ENCODE measurements at places on chromosomes 12 and 14.

GRCh38 chr12:130226771-130227170, 64.5 kb downstream of the FZD10 start:
- no peak for DNase-seq

- no peak for DNase-seq
Observed at GRCh38 chr12:85325442-85325841, 45.4 kb downstream of the ALX1 start.

- no peak for DNase-seq
Observed at GRCh38 chr14:75977582-75977943, 4.2 kb downstream of the TGFB3 start.

GRCh38 chr14:72818998-72819397, 74.9 kb downstream of the DPF3 start:
- no peak for DNase-seq

GRCh38 chr14:78997811-78998210, 827.6 kb downstream of the NRXN3 start:
- DNase-seq = peak; percentile 85

GRCh38 chr12:53252349-53252916, 15.7 kb upstream of the ESPL1 start:
- DNase-seq = peak; percentile 24

GRCh38 chr12:21992823-21993222, 51.6 kb upstream of the ABCC9 start:
- DNase-seq = peak; percentile 46

DNA sequence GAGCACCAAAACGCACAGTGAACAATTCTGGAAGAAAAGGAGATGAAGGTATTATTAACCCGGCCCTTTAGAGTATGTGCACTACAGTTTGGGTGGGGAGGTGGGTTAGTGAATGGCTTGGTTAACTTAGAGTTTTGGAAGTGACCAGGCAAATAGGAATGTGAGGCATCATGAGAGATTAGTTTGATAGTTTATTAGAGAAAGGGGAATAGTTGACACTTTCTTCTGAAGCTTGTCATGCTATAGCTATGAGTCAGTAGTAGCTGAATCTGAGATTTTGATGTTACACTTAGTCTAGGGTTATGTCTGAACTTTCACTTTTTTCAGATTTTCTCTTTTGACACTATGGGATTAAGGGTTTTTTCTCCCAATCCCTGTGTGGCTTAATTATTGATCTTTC, 567.2 kb downstream of the SNAPC1 start:
- DNase-seq = peak; percentile 4

DNA sequence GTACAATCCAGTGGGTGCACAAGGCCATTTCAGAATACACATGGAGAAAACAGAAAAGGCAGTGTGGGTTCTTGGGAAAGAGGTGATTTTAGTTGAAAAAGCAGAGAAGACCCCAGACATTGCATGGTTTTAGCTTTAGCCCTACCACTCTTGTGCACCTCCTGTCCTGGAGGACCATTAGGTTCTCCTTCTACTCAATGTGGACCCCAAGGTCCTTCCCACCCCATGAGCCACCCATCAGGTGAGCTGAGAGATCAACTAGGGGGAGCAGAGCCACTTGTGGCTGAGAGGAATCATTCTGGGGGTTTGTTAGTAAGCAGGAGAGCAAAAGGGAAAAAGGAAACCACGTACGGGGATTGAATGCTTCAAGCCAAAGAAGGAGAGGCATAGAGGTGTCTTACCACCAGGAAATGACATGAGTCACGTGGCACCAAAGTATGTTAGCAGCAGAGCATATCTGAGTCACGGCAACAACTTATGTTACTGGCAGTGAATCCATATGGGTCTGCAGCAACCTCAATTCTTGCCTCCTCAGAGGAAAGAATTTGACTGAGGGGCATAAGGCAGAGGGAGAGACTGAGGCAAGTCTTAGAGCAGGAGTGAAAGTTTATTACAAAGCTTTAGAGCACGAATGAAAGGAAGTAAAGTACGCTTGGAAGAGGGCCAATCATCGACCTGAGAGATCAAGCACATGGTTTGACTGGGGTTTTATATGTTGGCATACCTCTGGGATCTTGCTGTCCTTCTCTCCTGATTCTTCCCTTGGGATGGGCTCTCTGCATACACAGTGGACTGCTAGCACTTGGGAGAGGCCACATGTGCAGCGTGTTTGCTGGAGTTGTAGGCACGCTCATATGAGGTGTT, 73.9 kb downstream of the HSD17B6 start:
- DNase-seq = peak; percentile 74

DNA sequence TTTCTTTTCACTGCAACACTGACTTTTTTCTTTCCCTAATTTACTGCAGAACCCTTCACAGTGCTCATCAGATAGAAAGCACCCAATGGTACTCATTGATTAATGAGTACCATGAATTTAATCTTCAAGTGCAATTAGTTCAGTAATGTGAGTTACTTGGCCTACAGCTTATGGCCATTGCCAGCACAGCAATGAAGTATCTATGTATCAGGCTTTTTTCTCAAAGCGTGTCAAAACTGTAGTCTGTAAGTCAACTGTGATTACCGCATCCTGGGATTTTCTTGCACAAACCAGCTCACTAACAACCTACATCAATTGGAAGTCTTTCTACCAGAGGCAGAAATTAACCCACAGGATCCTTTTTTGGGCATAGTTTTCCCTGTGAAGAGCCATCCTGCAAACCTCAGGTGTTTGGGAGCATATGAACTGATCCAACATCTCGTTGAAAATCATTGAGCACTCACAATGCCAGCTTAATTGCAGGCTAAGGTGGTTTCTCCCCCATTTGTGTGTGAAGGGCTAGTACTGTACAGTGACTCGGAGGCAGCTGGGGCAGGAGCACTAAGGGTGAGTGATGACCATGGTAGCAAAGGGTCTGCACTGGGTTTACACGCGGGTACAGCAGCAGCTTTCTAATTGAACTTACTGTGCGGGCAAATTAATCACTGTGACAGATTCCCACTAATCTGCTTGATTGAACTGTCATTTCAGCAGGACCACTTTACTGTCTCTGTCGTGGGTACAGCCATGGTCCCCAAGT, 619.3 kb downstream of the SNAPC1 start:
- no peak for DNase-seq

GRCh38 chr12:22332202-22332601, 2.3 kb downstream of the ST8SIA1 start:
- DNase-seq = no peak

Measured in choroid plexus epithelial cell (primary cell).